ENCODE measurements at places on chromosomes 11 and 22. TPM values are rescaled to one million over a fixed set of nuclear protein-coding genes. Genes with fewer than 3 reads are reported as not detected.

DNA sequence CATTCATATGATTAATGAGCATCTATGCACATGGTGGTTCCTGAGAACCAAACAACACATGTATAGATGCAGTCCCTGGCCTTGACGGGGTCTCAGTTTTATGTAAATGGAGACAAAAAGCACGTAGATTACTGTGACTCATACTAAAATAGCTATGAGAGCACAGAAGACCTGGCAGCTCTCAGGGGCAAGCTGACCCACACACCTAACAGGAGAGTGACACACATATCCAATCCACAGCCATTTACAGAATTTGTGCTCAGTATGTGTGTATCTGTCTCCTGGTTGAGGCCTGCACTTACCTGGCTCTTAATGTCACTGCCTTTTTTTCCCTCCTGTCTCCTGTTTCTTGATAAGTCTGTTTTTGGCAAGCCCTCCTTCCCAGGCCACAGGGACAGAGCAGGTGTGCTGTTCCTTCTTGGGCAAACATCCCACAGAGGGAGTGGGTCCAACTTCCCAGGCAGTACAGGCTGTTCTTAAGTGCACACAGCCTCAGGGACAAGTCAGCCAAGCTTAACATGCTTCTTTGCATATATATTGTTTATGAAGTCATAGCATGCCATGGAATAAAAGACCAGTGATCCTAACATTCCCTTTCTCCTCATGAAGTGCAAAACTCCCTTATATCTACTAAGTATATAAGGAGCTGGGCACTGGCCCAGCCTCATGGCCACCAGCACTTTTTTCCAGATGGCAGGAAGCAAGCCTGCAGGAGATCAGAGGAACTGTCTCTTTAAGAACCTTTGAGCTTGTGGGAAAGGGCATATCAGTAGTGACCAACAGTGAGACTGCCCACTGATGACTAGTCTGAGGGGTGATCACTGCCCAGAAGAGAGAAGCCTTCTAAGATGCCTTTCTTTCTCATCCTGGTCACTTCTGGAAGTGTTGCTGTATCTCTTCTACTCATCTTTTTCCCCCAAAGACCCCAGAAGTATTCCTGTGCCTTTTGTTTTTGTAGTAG, 124.7 kb upstream of the CCDC90B start:
- DNase-seq: no peak

DNA sequence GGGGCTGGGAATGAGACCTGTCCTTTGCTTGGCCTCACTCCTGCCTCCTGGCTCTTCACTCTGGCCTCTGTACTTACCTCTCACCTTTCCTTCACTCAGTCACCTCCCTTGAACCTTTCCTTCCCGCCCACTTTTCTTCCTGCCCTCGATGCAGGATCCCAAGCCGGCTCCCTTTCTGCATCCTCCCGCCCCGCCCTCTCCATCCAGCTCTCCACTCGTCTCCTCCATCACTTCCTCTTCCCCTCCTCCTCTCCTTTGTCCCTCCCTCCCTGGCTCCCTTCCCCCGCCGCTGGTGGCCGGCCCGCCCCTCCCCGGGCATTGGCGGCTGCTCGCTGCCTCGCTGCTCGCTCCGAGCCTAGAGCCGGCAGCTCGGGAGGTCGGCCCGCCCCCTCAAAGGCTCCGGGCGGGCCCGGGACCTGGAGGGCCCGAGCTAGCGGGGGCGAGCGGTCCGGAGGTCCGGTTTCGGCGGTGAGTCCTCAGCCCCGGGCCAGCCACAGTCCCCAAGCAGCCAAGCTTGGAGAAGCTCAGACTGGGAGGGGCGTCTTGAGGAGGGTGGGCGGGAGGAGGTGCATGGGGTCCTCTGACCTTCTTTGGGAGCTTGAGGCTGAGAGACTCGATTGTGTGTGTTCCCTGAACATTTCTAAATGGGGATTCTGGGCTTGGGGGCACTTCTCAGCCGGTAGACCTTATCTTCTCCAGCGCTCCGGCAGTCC, 13.8 kb downstream of the PHLDB1 start:
- DNase-seq: peak; percentile 90

DNA sequence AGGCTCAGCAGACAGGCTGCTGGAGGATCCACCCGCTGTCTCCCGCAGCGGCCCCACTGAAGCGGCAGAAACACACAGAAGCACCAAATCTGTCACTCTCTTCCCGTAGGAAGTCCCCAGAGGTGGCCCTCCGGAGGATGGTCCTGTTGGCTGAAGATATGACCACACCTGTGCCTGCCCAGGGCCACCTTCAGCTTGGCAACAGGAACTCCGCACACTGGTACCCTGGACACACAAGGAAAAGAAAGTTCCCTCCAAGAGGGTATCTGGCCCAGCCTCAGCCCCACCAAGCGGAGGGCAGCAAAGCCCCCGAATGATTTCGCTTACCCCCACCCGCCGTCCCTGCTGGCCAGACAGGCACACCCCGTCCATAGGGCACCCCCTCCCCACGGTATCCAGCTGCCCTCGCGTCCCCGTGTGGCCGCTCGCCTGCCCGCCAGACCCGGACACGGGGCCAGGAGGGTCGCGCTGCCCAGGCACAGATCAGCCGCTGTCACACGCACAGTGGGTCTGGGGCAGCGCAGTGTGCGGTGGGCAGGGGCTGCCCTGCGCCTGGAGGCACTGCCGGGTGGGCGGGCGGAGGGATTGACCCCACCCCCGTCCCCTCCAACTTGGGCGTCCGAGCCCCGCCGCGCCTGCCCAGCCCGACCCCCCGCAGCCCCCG, 7.0 kb downstream of the RASSF7 start:
- no peak for DNase-seq

DNA sequence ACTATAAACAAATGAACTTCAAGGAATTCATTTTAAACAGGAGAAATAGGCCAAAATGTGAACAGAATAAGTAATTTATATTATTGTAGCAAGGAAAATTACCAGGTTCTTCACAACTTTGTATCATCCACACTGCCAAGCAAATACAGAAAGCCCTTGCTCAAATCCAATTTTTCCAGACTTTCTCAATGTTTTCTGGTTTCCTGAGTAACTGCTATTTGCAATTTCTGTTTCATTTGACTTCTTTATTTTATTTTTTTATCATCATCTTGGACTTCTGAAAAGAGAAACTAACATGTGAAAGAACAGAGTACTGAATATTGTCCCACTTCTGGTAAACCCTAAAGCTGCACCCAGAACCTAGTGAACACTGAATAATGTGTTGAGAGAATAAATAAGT, 61.0 kb downstream of the SLC1A2 start:
- no peak for DNase-seq

GRCh38 chr22:24289114-24289513, 18.5 kb downstream of the SPECC1L start:
- DNase-seq: no peak

Gene C1QTNF6
- total RNA-seq: 5.7 TPM

Gene GGT1
- total RNA-seq: 38.8 TPM

All from WTC11 (cell line).